Fibroblast of skin of back (primary cell): ENCODE measurements at places on chromosomes 6 and 20.

GRCh38 chr6:9766240-9766915 lies 648.5 kb downstream of the TFAP2A start:
- peak; percentile 65 for DNase-seq

- DNase-seq, result no peak
Observed at GRCh38 chr20:10105046-10105445, 70.3 kb downstream of the ANKEF1 start.

DNA sequence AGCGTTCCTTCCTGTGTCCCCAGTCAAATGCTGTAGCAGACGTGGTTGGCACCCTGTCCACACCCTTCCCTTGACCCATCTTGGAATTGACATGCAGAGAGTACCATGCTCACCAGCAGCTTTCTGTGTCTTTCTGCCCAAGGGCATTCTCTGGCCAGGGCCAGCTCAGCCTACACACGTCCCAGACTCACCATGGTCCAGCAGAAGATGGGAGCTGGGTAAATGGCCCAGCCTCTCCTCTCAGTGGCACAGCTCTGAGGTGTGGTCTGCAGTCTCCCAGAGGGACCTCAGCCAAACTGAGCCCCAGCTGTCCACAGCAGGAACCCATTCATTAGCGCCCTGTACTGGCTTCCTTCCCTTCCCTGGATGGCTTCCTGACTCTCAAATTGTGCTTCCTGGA lies 31.1 kb upstream of the BLCAP start:
- DNase-seq, result no peak

DNA sequence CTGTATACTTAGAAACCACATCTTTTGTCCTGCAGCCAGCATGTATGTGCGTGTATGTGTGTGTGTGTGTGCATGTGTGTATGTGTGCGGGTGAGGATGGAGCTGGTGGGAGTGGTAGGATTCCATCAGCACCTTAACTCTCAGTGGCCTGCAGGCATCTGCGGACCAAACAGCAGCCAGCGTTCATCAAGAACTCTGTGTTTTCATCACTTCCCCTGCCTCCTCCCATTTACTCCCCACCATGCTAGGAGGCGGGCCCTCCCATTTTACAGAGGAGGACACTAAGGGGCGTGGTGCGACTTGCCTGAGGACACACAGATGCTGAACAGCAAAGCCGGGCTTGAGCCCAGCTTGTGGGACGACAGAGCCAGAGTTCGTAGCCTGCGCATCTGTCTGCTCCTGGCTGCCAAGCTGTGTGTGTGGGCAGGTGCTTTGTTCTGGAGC lies 8.9 kb downstream of the VSTM2L start:
- peak; percentile 48 for DNase-seq

- no peak for DNase-seq
Observed at GRCh38 chr6:111843347-111844147, 29.7 kb downstream of the FYN start.

DNA sequence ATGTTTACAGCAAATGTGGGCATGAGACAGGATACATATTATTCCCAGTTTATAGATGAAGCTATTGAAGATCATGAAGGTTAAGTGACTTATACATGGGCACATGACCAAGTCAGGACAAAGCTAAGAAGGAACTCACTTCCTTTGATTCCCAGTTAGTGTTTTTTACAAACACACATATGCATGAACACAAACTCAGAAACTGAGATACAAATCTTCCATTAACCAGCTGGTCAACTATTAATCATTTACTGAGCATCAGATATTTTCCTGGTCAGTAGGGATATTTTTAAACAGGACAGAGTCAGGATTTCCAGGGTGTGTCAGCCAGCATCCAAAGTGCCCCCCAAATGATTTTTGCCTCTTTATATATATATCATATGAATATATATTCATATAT lies 222.2 kb downstream of the OGFRL1 start:
- no peak for DNase-seq

DNA sequence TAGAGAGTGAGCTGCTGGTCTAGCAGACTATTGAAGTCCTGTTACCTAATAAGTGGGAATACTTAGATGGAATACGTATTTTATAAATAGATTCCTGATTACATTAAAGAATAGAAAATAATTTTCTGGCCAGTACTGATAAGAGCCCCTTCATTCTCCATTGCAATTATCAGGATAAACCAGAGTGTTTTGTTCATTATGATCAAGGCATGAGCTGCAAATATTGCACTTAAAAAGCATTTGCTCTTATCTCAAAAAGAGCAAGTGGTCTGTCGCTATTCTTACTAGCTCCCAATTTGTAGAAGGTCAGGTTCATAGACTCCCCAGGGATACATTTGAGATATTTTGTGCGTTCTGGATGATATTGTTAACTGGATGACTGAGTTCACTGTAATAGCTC lies 73.1 kb upstream of the PLCB4 start:
- DNase-seq, result no peak

DNA sequence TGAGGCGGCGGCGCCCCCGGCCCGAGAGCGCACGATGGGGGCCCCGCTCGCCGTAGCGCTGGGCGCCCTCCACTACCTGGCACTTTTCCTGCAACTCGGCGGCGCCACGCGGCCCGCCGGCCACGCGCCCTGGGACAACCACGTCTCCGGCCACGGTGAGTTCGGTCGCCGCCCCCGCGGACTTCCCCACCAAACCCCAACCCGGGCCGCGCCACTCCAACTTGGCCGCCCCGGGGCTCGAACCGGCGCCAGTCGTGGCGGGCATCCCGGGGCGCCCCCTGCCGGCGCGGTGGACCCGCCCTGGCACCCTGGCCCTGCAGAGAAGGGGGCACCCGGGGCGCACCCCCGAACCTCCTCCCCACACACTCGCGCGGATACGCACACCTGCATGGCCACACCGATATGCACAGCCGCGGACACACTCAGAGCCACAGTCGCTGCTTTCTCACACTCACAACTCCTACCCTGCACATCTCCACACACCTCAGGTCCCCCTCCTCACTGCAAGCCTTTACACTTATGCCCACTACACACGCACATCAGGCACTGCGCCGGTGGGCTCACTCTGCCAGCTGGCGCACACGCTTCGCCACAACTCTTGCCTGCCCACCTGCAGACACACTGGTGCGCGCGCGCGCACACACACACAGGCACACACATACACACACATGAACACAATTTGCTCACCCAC lies 535 bp downstream of the VSTM2L start:
- no peak for DNase-seq

DNA sequence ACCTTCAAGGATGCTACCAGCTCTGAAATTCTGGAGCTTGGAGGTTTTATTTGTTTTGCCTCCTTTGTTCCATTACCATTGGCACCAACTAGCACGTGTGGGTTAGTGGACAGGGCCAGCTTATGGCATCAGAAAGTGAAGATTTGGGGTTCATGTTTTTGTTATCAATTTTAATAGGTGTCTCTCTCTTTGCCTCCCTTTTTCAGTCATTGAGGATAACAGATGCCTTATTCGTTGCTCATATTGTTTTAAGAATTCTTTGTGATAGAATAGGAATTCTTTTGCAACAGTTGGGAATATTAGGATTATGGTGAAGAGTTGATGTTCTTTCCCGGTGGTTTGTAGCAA lies 22.9 kb downstream of the TMC2 start:
- DNase-seq, result peak; percentile 3

DNA sequence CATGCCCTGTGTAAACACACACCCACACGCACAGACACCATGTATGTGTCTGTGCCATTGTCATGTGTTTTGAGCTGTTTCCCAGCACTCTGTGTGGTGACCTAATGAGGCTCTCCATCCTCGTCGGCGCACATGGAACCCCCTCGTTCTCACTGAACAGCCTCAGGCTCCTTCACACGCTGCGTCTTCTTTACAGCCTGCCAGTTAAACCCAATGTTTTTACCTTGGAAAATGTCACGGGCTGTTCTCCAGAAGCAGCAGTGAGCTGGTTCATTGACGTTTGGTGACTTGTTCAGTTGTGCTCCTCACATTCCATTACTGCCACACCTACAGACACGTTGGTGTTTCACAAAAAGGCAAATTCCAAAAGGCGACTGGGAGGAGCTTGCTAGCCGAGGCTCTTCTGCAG lies 201.0 kb upstream of the FOXQ1 start:
- DNase-seq, result no peak

DNA sequence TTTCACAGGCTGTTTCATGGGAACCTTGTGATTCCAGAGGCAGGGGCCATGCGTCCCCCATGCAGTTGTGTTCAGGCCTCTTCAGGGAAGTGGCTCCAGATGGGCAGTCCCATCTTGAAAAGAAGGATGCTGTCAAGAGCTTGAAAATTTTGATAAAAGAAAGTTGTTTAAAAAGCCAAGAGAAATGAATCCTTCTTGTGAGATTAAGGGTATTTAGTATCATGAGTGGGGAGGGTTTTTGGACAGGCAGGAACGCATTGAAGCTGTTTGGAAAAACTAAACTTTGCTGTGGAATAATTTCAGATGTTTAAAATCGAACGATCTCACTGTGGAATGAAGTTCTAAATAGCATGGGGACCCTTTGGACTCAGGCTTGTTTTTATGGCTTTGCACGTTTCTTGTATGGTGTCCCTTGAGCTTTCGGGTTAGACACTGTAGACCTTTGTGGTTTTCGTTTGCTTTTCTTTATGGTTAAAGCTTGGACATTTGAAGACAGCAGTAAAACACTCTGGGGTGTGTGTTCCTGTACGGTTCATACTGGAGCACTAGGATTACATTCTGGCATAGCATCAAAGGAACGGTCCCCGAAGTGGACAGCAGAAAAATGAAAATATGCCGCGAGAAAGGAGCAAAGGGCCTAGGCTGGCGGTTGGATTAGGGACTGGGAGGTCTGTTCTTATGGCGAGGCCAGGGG lies 18.2 kb downstream of the KIF25 start:
- no peak for DNase-seq
